Eye (tissue), 1 donor: ENCODE measurements at places on chromosomes 3 and 15.

DNA sequence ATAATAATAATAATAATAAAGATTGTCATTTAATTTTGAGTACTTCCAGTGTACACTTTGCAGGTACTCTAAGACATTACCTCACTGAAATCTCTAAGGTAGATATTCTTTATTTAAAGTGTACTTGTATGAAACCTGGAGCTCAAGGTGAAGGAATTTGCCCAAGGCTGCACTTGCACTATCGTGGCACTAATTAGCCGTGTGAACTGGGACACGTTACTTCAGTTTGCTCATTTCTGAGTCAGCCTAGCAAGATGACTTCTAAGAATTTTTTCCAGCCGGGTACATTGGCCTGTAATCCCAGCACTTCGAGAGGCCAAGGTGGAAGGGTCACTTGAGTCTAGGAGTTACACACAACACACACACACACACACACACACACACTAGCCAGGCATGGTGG lies 33.5 kb downstream of the MLH1 start:
- no peak for DNase-seq

GRCh38 chr3:30357897-30358296 lies 248.5 kb upstream of the TGFBR2 start:
- no peak for DNase-seq

DNA sequence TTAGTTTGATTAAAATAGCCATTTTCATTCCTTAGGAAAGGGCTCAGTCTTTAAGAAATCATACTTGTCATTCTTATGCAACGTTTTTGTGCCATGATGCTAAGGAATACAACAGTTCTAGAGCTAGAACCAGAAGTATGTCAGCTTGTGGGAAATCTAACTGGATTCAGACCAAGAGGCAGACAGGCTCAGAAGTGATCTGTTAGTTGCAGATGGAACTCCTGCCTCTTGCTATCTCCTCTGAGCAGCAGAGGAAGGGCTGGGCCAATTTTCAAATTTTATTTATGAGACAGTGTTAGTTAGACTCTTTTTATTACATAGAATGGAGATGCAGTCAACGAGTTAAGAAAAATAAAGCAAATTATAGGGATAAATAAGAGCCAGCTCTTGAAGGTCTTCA lies 48.5 kb upstream of the RYR3 start:
- DNase-seq = no peak

- no peak for DNase-seq
Observed at GRCh38 chr3:124435467-124435866, 294.8 kb upstream of the UMPS start.

DNA sequence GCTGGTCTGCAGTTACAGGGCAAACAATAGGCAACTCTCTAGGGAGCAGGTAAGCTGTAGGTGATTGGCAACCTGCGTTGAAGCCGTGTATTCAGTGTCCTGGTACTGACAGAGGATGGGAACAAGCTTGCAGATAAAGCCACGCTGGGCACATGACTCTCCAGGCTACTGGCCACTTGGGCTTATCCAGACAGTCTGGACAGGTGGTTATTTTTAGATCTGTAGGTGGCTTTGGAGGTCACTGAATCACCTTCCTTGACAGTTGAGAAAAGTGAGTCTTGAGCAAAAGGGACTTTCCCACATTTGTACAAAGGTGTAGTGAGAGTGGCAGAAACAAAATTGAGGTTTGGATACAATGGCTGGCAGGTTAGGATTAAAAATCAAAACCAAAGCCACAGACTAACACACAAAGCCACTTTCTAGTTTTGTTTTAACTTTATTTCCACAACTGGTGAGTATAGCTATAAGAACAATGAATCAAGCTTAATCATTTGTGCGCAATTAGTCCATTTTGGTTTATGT lies 22.3 kb upstream of the IL1RAP start:
- no peak for DNase-seq

GRCh38 chr3:47485812-47486211 lies 10.1 kb upstream of the SCAP start:
- no peak for DNase-seq

DNA sequence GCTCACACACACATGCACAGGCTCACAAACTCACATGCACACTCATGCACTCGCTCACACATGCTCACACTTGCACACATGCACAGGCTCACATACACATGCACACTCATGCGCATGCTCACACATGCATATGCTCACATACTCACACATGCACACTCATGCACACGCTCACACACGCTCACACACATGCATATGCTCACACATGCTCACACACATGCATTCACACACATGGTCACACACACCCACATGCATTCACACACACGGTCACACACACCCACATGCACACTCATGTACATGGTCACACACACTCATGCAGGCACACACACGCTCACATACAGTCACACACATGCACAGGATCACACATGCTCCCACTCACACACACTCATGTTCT lies 132.8 kb upstream of the SMAD3 start:
- DNase-seq = no peak
